HTR-8/SVneo (cell line): ENCODE measurements at places on chromosomes 6 and 20.

GRCh38 chr20:58583586-58583985, 67.5 kb upstream of the STX16 start:
- no peak for DNase-seq

- no peak for DNase-seq
Observed at GRCh38 chr20:26276554-26277210, 580.0 kb upstream of the ZNF337 start.

GRCh38 chr6:121592261-121592935, 157.0 kb downstream of the GJA1 start:
- no peak for DNase-seq

DNA sequence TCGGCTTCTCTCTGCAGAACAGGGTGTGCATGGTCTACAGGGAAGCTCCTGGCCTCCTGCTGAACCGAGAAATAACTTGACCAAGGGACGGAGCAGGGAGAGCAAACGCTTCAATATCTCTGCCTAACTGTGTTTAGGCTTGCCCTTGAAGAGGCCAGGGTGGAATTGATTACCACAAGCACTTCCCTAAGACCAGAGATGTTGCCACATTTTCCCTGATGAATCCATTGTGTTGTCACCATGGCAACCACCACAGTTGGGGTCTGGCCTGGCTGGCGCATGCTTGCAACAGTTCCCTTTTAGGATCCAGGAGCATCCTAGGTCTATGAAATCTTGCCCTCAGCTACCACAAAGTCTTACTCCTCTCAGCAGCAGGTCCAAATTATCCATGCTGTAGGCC, 213.5 kb upstream of the SULF2 start:
- DNase-seq: no peak

DNA sequence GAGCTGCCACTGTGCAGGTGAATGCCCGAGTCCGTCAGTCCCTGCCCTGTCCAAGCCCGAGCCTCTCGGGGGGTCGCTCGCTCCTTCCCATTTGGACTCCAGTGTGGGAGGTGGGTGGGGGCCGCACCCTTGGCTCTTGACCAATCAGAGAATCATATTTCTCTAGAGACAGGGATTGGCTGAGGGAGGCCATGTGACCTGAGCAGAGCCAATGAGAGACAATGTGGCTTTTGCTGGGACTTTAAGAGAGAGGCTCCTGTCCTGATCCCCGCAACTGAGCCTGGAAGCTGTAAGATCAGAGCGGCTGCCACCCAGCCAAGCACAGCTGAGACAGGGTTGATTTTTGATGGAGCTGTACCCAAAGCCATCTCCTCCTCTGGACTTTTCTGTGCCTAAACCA, 199.3 kb downstream of the TFAP2C start:
- no peak for DNase-seq

- no peak for DNase-seq
Observed at GRCh38 chr6:105319331-105319730, 83.6 kb downstream of the PREP start.

DNA sequence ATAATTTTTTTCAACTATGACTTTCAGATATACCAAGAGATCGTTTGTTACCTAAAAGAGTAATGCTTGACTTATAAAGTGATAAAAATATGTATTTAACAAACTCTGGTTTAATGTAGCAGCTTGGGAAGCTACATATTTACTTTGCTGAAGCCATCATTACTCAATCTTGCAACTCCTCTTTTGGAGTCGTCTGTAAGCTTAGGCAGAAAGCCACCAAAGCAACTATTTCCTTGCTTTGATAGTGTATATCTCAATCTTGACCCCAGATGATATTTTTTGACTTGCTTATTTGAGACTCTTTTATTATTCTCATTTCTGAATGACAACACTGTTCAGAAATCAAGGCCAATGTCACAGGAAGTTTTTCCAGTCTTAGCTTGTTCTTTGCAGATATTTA, 183.0 kb downstream of the SAMD5 start:
- DNase-seq: no peak

GRCh38 chr20:3560578-3560977, 89.8 kb downstream of the ATRN start:
- peak; percentile 6 for DNase-seq

- DNase-seq: no peak
Observed at GRCh38 chr6:32223258-32224235, at the start of gene NOTCH4. TSS of gene NOTCH4 (minus strand) at chr6:32224067. CDS start at chr6:32223928, 139 bp downstream.

GRCh38 chr6:150906641-150907326, 41.3 kb downstream of the MTHFD1L start:
- DNase-seq: no peak

- DNase-seq: no peak
Observed at GRCh38 chr6:49001856-49002541, 461.1 kb downstream of the MMUT start.

DNA sequence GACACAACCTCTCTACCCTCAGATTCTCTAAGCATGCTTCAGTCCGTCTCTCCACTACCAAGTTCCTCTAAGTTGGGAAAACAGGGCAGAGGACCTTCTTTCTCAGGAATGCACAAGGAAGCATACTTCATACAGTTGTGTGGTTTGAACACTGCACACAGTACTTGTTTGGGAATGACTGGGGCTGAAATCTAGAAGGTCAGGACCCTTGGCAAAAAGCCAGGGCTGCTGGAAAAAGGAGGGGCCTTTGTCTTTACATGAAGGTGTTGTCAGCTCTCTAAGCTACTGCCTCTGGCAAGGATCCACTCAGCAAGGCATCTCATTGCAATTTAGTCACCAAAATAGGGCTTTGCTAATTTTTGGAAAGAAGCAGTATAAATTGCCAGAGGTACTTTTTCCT, 20.7 kb upstream of the HEY2 start:
- no peak for DNase-seq

DNA sequence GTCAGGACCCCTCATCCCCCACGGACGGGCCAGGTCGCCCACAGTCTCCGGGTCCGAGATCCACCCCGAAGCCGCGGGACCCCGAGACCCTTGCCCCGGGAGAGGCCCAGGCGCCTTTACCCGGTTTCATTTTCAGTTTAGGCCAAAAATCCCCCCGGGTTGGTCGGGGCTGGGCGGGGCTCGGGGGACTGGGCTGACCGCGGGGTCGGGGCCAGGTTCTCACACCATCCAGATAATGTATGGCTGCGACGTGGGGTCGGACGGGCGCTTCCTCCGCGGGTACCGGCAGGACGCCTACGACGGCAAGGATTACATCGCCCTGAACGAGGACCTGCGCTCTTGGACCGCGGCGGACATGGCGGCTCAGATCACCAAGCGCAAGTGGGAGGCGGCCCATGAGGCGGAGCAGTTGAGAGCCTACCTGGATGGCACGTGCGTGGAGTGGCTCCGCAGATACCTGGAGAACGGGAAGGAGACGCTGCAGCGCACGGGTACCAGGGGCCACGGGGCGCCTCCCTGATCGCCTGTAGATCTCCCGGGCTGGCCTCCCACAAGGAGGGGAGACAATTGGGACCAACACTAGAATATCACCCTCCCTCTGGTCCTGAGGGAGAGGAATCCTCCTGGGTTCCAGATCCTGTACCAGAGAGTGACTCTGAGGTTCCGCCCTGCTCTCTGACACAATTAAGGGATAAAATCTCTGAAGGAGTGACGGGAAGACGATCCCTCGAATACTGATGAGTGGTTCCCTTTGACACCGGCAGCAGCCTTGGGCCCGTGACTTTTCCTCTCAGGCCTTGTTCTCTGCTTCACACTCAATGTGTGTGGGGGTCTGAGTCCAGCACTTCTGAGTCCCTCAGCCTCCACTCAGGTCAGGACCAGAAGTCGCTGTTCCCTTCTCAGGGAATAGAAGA, 978 bp downstream of the HLA-A start:
- DNase-seq: no peak

DNA sequence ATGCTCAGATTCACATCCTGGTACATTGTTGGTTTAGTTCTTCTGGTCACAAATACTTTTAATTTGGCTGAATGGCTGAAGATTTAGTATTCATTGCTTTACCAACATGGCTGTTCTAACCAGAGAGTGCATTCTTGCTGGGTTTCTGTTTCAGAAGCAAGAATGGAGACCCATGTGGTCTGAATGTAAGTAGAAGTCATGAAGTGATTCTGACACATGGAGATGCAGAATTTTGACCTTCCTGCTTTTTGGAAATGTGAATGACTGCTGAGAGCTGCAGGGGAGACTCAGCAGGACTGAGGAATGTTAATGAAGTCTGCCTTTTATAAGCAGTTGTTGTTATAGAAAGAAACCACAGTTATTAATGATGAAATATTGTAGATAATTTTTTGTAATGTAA, 576.1 kb upstream of the MARCKS start:
- no peak for DNase-seq

DNA sequence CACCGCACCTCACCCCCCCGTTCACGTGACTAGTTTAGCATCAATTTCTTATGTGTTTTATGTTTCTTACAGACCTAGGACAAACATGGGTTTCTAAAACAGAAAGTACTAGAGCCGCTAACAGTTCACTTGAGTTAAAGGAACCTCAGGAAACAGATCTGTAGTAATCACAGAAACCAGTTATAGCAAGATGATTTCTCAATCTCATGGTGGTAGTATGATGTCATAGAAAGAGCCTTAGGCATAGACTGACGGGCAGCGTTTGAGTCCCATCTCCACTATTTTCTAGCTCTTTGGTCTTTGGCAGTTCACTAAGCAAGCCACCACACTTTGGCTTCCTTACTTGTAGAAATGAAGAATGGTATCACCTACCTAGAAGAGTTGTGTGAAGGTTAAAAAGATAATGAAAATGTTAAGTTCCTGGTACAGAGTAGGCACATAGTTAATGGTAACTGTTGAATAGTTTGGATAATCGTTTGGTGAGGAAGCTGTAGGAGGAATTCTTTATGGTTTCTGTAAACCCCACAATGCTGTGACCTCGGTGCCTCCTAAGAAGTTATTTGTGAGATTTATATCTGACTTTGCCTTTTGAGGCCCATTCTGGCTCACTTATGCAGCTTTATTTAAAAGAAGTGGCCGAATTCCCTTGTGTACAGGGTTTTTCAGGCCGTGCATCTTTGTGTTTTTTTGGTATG, 21.3 kb downstream of the CTNNBL1 start:
- DNase-seq: peak; percentile 54

- DNase-seq: no peak
Observed at GRCh38 chr6:85186546-85187175, 263.2 kb upstream of the NT5E start.

DNA sequence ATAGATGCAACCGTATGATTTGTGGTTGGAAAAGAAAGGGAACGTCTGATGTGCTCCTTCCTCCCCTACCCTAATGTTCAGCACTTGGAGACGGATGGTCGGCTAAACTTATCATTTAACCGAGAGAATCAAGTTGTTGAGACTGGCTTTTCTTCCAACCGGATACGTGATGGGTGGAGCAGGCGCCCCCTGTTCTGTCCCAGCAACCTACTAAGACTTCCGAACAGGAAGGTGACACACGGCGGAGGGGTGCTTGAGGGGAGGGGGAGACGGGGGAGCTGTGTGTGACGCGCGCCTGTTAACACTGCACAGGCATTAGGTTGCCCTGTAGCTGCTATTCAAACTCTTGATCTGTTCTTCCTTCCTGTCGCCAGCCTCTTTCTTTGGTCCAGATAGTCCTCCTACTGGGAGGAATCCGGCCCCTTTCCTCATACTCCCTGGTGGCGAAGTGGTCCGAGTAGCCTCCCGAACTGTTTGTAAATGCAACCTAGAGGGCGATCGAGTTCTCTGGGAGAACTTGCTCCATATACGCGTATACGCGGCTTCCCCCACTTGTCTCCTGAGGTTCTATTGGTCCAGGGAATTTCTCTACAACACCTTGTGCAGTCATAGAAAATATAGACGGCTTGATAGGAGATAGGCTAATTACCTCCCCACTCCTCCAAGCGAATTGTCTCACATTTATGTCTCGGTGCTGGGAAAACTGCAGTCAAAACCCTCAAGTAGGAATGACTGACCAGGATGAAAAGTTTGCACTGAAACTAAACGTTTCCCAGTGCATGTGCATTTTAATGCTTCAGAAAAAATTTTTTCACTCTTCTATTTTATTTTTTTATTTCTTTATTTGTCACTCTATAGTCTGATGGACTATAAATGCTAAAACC, 126.0 kb upstream of the SLC2A12 start:
- peak; percentile 85 for DNase-seq

DNA sequence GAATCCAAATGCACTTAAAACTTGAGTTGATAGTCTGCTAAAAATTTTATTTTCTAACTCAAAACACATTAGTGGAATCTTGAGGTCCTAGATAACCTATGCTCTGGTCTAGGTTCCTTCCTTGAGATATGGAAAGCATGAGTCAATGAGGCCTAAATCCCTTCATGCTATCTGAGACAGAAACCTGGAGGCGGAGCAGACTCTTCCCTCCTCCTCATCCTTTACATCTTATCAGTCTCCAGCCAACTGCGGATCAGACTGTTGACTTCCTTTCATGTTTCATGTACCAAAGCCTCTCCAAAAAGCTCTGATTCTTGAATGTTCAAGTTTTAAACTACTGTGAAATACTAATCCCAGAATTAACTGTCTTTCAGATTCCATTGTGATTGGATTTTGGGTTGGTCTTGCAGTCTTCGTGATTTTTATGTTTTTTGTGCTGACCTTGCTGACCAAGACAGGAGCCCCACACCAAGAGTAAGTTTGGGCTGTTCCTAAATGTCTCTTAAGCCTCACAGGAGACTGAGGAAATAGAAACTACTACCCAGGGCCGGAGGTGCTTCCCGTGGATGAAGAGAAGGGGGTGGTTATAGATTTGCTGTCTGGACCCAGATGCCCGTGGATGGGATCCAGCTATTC, 29.1 kb downstream of the MRAP2 start:
- DNase-seq: no peak

GRCh38 chr20:9147547-9148024, 78.7 kb downstream of the PLCB4 start:
- peak; percentile 38 for DNase-seq

DNA sequence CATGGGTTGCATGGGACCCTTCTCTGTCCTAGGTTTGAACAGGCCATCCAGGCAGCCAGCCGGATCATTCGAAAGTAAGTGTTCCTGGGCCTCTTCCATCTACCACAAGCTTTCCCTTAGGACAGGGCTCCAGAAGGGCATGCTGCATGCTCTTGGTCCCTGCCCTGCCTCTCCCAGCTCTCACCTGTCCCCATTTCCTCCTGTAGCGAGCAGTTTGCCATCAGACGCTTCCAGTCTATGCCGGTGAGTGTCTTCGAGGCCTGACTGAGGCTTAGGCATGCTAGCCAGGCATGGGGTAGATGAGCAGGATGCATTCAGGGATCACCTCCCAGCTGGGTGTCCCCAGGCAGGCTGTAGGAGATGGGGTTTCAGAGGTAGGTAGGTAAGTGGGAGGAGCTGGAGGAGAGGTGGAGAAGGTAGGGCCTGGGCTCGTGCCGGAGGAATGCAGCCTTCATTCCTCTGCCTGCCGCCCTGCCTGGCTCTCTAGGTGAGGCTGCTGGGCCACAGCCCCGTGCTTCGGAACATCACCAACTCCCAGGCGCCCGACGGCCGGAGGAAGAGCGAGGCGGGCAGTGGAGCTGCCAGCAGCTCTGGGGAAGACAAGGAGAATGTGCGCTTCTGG, 4.3 kb downstream of the CDC25B start:
- no peak for DNase-seq
